Stimulated activated CD8-positive, alpha-beta memory T cell treated with anti-CD3 and anti-CD28 coated beads, Interleukin-2, amount 100 ng/mL, for 48 hours (primary cell): ENCODE measurements at places on chromosomes 6 and 20.
A peak's percentile ranks its signal among the peaks of the same experiment; 100 is the strongest.

- DNase-seq: no peak
Measured at GRCh38 chr6:110329348-110329713, 28.8 kb downstream of the METTL24 start.

DNA sequence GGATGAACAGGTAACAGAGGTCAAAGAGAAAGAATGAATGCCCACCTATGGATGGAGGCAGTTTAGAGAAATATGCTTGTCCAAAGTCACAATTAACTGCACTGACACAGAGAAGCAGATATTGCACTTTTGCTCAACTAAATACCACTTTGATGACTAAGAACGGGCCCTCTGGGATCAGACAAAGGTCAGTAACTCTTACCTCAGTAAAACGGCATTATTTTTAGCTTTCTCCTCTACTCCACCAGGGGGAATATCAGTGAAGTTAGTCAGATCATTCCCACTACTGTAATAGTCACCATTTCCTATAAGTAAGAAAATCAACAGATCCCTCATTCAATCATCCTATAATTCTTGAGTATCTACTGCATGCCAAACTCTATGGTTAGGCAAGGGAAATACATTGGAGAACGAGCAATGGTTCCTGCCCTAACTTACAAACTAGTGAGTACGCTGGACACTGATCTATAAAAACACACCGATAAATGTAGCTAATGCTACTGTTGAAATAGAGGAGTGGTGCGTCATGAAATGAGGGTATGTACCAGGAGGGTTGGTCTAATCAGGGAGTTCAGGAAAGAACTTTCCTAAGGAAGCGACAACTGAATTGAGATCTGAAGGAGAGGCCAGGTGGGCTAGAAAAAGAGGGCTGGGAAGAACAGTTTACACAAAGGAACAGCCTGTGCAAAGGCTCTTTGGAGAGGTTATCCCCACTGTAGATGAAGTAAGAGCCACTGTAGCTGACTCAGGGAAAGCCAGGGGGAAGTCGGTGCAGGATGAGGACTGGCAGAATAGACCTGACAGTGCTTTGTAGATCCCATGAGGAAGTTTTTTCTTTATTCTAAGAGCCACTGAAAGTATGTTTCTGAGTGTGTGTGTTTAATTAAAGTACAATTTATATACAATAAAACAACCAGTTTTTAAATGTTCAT lies 9.2 kb downstream of the ECI2 start:
- no peak for DNase-seq

- DNase-seq: no peak
Measured at GRCh38 chr6:71488186-71488585, 199.6 kb downstream of the OGFRL1 start.

- no peak for DNase-seq
Measured at GRCh38 chr6:155580904-155581303, 125.3 kb upstream of the NOX3 start.

DNA sequence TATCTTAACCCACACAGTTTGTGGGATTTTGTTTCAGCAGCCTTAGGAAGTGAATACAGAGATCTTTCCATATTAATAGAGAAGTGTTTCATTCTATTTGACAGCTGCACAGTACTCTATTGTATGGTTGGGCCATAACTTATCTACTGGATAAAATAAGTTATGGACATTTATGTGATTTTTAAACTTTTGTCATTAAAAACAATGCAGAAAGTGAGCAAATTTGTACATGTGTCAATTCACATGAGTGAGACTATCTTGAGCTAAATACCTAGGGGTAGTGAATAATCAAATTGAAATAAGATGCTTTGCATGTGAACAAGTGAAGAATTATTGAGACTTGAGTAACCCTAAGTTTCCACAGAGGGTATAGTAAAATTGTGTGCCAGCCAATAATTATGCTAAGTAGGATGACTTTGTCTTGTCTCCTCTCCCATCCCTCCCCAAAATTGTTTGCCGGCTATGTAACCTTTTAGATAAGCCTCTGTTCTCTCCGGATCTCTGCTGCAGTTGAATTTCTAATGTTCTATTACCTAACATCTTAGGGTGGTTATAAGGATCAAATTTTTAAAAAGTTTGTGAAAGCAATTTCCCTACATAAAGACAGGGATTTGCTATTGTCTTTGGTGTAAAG lies 33.3 kb upstream of the TPBG start:
- no peak for DNase-seq

DNA sequence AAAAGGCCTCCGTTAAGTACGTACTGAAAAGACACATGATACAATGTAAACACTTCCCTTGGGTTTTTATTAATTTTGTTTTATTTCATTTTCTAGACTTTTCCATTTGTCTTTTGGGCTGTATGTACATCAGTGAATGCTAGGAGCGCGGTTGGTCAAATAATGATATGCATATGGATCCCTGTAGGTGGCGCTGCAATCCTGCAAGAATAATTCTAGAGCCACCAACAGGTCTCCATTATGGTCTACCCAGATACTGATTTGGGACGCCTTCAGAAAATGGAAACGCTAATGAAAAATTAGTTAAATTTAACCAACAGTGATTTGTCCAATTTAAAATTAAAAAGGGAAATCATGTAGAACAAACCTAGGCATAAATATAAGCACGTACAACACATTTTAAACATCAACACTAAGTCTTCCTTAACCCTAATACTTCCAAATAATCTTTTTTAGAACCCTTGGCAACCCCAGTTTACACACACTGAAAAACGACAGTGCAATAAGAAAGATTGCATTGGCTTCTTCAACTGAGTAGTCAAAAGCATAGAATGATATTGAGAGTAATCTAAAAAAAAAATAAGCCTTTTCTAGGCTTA lies 433.5 kb downstream of the RFPL4B start:
- peak; percentile 8 for DNase-seq

GRCh38 chr6:47043286-47043685 lies 1.2 kb upstream of the ADGRF1 start:
- no peak for DNase-seq

DNA sequence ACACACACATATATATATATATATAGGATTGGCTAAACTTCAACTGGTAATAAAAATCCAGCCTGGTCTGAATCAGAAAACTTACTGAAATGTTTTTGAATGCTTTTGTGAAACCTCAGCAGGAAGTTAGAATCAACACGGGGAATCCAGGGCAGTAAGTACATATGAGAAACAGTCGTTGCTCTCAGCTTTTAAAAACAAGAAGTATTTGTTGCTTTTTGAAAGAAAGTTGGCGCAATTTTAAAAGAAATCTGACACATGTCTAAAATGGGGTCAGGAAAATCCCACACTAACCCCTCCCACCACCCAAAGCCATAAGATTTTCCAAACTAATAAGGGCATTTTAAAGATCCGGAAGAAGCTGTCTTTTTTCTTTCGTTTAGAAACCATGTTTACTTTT lies 11.5 kb upstream of the CCDC170 start:
- DNase-seq: no peak

DNA sequence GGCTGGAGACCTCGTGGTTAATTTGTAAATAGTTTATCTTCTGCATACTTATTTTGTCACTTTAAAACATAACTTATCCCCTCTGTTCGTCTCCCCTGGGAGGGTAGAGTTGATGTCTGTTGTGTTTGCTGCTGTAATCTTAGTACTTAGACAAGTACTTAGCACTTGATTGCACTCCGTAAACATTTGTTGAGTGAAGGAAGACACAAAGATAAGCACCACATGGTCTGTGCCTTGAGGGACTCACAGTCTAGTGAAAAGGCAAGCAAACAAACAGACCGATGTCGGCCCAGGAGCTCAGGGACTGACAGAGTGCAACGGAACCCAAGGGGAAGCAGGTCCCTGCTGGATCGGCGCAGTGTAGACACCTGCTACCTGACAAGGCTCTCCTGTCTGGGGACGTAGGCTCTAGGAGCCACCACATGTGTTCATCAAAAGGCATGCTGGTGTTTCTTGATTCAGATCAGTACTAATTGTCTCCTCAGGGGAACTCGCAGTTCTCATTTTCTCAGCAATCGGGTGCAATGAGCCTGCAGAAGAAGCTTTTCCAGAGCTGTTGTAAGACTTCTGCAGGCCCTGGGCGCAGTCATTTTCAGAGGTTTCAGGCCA lies 31.4 kb downstream of the EDN3 start:
- no peak for DNase-seq

- no peak for DNase-seq
Measured at GRCh38 chr6:98627129-98627775, 207.1 kb upstream of the POU3F2 start.

GRCh38 chr6:44701637-44702101 lies 314.2 kb downstream of the CDC5L start:
- DNase-seq: no peak

- peak; percentile 16 for DNase-seq
Measured at GRCh38 chr6:33896391-33897188, 92.8 kb upstream of the MLN start.

DNA sequence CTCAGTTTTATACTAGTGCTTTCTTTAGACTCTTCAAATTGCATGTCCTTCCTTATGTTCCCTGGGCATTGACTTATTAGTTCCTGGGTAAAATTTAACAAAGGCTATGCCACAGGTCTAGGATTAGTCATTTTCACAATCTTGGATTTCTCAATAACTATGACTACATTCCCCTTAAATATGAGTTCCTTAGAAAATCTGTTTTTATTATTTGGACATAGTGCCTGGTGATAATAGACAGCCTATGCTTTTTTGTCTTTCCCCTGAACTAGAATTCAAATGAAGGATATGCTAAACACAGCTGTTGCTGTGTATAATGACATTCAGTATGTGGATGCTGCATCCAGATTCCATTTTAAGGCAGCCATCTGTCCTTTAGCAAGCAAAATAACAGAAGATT lies 1252.8 kb upstream of the GJE1 start:
- no peak for DNase-seq

DNA sequence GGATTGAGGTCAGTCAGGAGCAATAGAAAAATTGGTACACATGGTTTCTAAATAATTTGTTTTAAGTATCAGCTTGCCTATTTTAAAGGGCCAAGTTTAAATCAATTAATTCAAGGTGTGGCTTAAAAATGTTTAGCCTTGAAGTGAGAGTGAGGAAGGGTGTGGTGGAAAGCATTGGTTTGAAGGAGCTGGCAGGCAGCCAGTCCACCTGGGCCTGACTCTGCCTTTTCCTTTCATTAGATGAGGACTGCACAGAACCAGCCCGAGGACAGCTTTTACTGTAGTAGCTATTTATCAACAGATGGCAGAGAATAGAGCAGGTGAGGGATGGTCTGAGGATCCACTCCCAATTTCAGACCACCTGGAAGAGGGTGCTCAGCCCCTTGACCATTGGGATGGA lies 42.4 kb downstream of the DHX35 start:
- DNase-seq: no peak

DNA sequence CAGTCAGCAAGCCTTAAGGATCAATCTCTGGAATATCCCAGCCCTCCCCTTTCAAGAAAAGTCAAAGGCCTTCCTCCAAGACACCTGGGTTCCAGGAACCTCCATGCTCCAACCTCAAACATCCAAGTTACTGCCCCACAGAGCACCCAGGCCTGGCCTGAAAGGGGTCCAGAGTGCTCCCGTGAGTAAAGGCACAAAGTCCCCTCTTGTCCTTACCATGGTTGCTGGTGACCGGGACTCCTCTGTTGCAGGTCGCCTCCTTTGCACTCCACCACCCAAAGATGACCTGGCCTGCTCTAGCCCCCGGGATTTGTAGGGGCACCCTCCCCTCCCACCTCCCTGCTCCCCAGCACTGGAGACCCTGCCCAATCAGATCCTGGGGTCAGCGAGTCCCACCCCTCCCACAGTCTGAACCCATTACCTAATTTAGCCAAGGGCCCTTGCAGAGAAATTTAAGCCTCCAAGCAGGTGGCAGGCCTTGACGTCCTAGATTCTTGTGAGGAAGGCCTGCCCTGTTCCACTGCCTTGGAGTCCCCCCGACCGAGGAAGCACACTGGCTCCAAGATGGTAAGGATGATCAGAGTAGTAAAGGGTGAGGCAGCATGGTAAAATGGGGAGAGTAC lies at the start of gene TNNC2:
Gene TNNC2 (minus strand): TSS at position 283 of the 623 bp plus-strand sequence. CDS start 64 bp downstream, at position 219.
- DNase-seq: no peak

DNA sequence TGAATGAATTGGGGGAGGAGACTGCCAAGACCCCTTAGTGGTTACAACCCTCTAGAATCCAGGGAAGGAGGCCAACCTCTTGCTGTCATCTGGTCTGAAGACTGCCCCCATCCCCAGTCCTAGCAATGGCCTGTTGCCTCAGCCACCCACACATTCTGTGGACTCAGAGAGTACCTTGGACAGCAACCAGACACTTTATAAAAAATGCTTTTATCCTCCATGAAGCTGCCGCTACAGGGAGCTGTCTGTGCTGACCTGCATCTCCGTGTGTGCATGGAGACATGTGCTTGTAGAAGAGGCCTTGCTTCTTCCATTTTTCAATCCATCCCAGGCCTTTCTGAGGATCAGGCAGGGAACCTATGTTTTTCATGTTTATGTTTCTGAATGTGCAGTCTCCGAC lies 15.2 kb downstream of the CDH22 start:
- no peak for DNase-seq
